NCI-H2081 treated with DMSO at 0.1 percent for 48 hours (cell line): ENCODE measurements at places on chromosomes 6 and 20.

DNA sequence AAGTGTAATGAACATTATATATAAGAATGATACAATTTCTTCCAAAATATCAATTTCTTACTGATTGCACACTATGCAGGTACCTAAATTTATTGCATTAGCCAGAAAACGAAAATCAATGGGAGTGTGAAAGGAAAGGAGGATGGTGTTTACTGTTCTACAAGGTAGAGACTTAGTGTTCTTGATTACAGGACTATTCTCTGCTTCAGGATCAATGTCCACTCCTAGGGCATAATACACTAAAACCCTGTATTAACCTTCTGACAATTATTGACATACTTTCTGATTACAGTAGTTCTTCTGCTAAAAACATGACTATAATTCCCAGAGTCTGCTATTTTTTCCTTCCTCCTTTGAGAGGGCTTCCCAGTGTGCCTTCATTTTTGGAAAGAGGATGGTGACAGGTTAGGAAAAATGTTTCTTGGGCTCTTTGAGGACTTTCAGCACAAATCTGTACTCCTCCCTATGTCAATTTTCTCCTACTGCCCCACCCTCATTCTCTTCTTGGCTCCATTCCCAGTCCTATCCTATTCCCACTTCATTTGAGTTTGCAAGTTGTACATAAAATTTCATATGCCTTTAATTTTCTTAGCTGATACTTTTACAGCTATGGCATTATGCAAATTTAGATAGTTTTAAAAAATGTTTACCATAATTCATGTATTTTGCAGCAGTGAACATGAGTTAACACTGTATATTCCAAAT, 278.9 kb downstream of the CENPW start:
- DNase-seq, result no peak

DNA sequence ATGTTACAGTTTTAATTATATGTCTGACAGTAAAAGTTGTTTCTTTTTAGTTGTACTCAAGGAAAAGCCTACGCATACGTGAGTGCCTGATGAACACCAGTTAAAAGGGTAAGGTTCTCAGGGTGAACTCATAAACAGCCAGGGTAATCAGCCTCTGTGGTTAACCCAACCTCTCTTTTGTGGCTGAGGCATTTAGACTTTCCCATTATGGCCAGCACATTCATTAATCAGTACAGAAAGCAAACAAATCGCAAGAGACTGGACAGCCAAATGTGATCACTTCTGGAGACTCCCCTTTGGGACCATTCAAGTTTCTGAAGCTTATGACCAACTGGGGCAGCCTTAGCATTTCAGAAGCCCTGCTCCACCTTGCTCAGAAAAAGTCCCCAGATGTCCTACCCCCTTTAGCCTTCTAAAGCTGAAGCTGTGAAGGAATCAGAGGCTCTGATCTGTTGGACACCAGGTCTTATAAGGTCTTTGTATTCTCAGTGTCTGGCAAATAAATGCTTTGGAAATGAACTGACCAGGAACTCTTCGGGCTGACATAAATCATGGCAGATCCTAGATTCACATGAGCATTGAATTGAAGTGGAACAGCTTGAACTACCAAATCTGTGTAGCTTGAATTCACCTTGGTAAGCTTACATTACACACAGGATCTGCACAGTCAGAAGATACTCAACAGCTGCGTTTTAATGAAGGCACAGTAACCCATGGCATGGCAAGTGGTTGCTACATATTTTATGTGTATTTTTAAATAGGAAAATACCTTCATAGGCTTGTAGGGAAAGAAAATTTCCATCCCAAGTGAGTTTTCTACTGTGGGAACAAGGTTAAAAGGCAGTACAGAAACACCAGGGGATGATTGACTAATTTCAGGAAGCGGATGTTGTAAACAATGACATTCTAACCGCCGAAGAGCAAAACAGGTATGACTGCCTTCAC, 18.7 kb downstream of the IL20RA start:
- no peak for DNase-seq

GRCh38 chr6:110581679-110582078, 105.3 kb upstream of the SLC22A16 start:
- DNase-seq, result no peak

GRCh38 chr6:161446296-161446925, 172.6 kb upstream of the AGPAT4 start:
- no peak for DNase-seq

DNA sequence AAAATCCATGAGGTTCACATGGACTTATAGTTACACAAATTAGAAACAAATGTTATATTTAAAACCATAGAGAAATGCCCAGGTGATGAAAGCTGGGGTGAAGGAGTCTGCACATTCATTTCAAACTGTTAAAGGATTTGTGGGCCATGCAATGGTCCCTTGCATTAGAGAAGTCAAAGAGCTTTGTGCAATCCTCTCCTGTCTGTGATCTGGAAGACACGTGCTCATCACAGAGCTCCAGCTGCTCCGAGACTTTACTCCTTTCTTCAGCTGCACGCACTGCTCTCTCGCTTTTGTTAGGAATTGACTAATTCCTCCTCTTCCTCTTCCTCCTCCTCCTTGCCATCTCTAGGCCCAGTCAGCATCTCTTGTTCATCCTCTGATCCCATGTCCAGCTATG, 4.1 kb upstream of the AIF1 start:
- no peak for DNase-seq

GRCh38 chr20:21234806-21235483, 68.2 kb upstream of the XRN2 start:
- DNase-seq, result no peak

GRCh38 chr6:21748343-21749056, 154.9 kb downstream of the SOX4 start:
- DNase-seq, result no peak

GRCh38 chr20:53330601-53331140, 263.0 kb downstream of the ZNF217 start:
- DNase-seq, result no peak

DNA sequence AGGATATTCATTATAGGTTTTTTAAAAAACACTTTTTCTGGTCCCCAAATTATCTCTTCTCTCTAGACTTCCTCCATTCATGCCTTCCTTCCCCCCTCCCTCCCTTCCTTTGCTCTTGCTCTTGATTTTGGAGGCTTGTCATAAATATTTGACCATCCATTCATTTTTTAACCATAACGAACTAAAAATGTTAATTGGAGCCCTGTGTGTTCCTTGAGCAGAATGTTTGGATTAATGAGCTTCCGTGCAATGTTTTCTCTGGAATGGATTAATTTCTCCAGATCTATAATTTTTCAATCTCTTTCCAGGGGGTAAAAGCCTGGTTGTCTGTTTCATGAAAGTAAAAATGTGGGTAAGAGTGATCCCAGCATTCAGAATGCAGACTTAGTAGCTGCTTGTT, 155.5 kb downstream of the ESR1 start:
- no peak for DNase-seq

DNA sequence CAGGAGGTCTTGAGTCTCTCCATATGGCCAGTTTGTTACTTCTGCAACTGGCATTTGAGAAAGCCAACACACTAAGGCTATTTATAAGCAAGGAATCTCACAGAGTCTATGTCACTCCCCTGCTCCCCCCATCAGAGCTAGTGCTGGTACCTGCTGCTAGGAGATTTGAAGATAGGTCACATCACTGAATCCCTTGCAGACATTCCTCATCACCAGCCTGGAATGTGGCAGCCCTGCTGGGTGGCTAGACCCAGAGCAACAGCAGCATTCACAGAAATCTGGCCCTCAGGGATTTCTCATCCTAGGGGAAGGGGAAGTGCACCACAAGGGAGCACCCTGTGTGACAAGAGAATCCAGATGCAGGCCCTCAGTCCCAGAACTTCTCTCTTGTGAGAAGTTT, 672.1 kb downstream of the HACE1 start:
- no peak for DNase-seq

DNA sequence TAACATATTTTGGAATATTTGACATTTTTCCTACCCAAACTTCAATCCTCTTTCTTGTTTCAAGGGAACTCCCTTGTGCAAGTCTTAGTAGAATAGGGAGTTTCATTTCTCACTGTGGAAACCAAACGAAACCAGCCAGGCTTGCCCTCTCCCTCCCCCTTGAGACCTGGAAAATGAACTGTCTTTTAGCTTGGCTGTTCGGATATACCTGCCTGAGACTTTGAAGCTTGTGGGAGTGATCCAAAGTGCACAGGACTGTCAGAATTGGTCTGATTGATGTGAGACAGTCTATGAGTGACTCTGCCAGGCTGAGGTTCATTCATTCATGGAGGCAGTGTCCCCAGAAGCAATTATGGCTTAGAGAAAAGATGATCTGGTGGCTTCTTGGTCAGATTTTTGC, 388.1 kb downstream of the EPM2A start:
- no peak for DNase-seq

GRCh38 chr20:1526896-1527295, 30.6 kb downstream of the SIRPD start:
- DNase-seq, result no peak

DNA sequence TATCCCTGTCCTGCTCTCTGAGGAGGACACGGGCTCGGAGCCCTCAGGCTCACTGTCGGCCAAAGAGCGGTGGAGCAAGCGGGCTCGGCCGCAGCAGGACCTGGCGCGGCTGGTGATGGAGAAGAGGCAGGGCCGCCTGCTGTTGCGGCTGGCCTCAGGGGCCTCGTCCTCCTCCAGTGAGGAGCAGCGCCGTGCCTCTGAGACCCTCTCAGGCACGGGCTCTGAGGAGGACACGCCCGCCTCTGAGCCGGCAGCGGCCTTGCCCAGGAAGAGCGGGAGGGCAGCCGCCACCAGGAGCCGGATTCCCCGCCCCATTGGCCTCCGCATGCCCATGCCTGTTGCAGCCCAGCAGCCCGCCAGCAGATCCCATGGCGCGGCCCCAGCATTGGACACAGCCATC, 14.2 kb upstream of the SLC22A7 start:
- no peak for DNase-seq

- DNase-seq, result peak; percentile 78
These were observed 93.3 kb downstream of the CD83 start for GRCh38 chr6:14210663-14211561.

DNA sequence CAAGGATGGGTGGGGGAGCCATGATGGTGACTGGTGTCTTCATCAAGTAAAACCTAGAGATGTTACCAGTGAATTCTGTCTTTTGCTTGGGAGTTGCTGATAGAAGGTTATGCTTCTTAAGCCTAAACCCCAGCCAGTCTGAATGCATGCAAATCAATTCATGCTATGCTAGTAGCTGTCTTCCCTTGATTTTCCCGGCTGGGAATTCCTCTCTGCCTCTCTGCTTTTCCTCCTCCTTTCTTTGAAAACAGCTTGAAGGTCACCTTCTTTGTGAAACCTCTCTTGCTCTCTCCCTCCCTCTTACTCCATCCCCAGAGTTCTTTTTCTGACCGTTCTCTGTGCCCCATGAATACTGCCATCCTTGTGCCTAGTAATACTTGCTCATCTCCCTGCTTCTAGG, 58.9 kb downstream of the TMEM200A start:
- DNase-seq, result no peak

DNA sequence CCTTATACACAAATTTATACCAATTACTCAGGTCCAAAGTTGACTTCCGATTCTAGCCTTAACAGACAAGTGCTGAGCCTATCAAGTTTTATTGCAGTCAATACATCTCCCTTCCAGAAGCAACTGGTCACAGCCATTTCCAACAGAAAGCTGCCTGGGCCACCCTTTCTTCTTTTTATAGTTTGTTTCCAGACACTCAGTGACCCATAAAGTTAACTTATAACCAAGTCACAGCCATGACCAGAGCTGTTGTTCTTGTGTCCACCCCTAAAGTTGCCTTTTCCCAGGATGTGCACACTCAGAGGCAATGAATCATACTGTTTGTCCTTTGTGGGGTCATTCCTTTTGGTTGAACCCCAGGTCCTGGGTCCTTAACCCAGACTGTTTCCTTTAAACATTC, 89.9 kb downstream of the CD83 start:
- DNase-seq, result no peak

GRCh38 chr20:42603655-42604054, 586.1 kb downstream of the PTPRT start:
- no peak for DNase-seq

GRCh38 chr20:31836853-31837608, 8.4 kb downstream of the FOXS1 start:
- no peak for DNase-seq
